Fibroblast of skin of right biceps (primary cell): ENCODE measurements at places on chromosomes 11 and 22.

- DNase-seq: peak; percentile 34
Measured at GRCh38 chr11:127859941-127860354, 727.4 kb downstream of the ETS1 start.

DNA sequence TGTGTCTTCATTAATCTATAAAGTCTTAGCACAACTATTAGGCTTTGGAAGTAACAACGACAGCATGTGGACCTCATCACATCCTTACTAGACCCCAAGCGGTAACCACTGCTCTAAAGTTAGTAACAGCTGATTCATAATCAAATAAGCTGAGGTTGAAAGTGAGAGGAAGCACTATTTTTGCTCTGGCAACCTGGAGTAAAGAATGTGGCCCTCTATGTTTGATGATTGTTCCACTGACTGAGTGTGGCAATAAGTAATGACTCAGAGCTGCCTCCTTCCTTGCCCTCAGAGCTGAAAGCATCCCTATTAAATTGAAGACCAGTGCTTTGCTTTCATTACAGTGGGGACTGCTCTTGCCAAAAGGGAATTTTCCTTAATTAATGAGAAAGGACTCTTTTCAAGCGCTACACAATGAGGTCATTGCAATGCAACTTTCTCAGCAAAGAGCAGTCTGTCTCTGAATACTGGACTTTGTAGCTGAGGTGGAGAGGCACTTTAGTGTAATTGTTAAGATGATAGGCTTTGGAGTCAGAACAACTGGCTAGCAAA lies 906.1 kb upstream of the RAG2 start:
- DNase-seq: peak; percentile 96

DNA sequence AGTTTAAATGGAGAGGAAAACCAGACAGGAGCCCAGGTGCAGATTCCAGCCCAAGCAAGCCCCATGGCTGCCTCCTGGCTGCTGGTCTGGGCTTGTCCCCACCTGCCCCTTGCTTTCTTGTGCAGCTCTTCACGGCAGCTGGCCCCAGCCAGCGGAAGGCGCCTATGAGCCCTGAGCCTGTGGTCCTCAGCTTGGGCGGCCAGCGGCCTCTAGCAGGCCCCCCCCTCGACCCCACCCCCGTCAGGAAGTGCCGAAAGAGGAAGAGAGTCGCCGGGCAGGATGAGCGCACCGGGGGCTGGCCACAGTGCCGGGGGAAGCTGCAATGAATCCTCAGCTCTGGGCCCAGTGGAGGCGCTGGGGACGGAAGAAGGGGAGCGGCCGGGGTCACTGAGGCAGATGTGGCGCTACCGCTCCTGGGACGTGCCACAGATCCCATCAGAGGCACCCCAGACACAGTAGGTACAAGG lies 2.1 kb upstream of the DGKZ start:
- no peak for DNase-seq

GRCh38 chr22:27455526-27455925 lies 346.0 kb downstream of the MN1 start:
- peak; percentile 71 for DNase-seq

GRCh38 chr11:131468565-131468964 lies 98.2 kb downstream of the NTM start:
- no peak for DNase-seq

GRCh38 chr22:43226377-43227238 lies 39.7 kb upstream of the TTLL12 start:
- DNase-seq: peak; percentile 64

GRCh38 chr11:117918366-117919255 lies 10.6 kb downstream of the TMPRSS13 start:
- DNase-seq: no peak

DNA sequence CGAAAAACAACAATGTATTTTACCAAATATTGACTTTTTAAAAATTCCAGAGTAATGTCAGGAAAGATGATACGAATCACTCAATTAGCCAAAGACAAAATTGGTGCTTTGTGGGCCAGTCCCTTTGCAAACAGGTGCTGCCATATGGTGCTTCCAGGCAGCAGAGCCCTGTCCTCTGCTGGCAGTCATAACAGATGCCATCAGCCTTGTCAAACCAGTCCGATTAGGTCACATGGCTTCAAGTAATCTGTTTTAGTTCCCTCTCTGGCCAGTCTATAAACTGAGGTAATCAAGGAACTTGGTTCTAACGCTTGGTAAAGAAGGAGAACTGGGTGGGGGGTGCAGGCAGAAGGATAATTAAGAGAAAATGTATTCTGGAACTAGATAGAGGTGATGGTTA lies 49.1 kb upstream of the CAPRIN1 start:
- DNase-seq: no peak

GRCh38 chr22:49688516-49689254 lies 139.0 kb downstream of the BRD1 start:
- DNase-seq: no peak

GRCh38 chr11:63767565-63768236 lies 874 bp downstream of the ZFTA start:
- DNase-seq: peak; percentile 76

- peak; percentile 73 for DNase-seq
Measured at GRCh38 chr11:7892840-7893254, 38.2 kb downstream of the OR10A6 start.

GRCh38 chr22:46122511-46122971 lies 27.8 kb upstream of the PPARA start:
- DNase-seq: peak; percentile 61

DNA sequence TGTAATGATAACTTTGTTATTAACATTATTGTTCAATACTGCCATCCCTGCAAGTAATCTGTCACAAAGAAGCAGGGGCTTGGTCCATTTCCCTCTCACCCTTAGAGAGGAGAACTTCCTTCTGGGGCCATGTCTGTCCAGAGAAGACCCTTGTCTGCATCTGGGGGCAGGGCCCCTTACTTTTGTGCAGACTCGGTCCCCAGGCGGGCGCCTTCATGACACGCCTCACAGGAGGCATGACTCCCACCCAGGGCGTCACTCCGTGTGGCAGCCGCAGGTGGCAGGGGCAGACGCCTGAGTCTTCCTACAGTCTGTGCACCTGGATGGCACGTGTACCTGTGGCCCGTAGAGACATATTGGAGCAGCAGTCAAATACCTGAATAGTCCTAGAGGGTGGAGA lies 21.8 kb upstream of the B3GAT1 start:
- DNase-seq: no peak

GRCh38 chr11:10725114-10725906 lies 25.7 kb upstream of the CTR9 start:
- peak; percentile 88 for DNase-seq

GRCh38 chr11:66360406-66361073 lies 11.0 kb downstream of the SLC29A2 start:
- no peak for DNase-seq

- DNase-seq: no peak
Measured at GRCh38 chr11:26537341-26537740, 34.7 kb downstream of the MUC15 start.

- peak; percentile 16 for DNase-seq
Measured at GRCh38 chr11:8867035-8867434, 44.0 kb upstream of the AKIP1 start.

- DNase-seq: no peak
Measured at GRCh38 chr11:127117231-127117739, 116.7 kb upstream of the KIRREL3 start.

DNA sequence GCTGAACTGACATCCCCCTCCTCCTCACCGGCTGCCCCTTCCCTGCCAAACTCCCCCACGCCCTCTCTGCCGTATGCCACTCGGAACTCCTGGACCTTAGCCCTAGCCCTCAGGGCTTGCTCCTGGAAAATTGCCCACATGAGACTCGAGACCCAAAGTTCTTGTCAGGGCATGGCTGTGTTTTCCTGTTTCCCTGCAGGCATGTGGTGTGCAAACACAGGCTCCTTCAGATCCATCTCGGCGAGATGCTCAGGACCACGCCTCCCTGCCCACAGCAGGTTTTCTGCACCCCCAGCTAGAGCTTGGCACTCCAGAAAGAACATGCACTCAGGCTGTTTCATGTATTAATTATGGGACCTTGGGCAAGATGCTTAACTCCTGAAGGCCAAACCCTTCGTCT lies 1480.4 kb downstream of the BRD1 start:
- DNase-seq: no peak

GRCh38 chr22:21651521-21652009 lies 9.5 kb downstream of the SDF2L1 start:
- no peak for DNase-seq

- peak; percentile 44 for DNase-seq
Measured at GRCh38 chr11:111718859-111719258, 47.3 kb downstream of the PPP2R1B start.

GRCh38 chr22:44728761-44729324 lies 23.5 kb upstream of the ARHGAP8 start:
- DNase-seq: no peak

- DNase-seq: no peak
Measured at GRCh38 chr11:19220903-19221724, 19.3 kb upstream of the CSRP3 start.

DNA sequence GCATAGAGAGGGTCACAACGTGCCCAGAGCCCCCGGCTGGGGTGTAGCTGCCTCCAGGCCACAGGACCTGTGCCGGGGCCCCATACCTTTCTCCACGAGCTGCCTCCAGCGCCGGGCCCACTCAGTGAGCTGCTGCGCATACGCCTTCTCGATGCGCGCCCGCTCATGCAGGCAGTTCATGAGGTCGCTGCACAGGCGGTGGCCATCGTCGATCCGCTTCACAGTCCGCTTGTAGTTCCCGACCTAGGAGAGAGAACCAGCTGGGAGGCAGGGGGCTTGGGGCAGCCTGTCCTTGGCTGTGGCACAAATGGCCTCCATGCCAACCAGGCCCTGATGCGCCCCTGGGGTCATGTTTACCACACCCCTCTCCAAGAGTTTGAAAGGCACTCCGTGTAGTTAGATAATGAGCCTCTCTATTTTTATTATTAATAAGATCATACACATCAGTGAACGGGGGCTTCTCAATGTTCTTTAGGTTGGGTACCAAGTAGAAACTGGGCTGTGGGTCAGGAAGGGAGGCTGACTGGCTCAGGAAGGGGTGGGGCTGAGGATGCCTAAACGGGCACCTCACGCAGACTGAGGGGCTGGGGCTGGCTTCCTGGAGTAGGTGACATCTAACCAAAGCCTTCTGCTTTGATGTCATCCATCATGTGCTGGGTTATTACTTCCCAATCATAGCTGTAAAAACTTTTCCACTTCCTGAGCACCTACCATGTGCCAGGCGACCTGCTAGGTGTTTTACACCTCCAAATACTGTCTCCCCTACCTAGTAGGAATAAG lies 36.5 kb upstream of the ARFGAP3 start:
- DNase-seq: no peak

GRCh38 chr11:32796425-32796824 lies 2.0 kb upstream of the CCDC73 start:
- no peak for DNase-seq

- DNase-seq: peak; percentile 18
Measured at GRCh38 chr11:118353084-118353710, 6.2 kb upstream of the UBE4A start.

- no peak for DNase-seq
Measured at GRCh38 chr22:49439373-49439772, 388.3 kb downstream of the BRD1 start.

- DNase-seq: no peak
Measured at GRCh38 chr11:15198284-15198683, 83.6 kb downstream of the INSC start.

- DNase-seq: no peak
Measured at GRCh38 chr22:49672014-49672516, 155.6 kb downstream of the BRD1 start.

GRCh38 chr11:15175831-15176230 lies 61.1 kb downstream of the INSC start:
- no peak for DNase-seq

DNA sequence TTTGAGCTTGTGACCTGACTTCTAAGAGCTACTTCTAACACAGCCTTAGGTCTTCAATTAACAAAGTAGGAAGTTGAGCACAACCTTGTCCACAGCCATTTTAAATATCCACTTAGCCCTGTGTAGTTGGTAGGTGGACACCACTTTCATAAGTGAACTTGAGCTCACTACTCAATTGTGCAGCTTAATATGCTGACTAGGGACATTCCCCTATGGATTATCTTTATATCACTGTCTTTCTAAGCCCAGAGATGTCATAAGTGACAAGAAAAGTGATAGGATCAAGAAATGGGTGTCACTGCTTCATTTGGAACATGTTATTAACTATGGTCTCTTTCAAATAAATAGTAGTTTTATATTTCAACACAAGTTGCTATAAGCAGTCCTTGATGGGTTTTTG lies 4.0 kb upstream of the ATP5MG start:
- no peak for DNase-seq

GRCh38 chr11:111423250-111423615 lies 44.2 kb upstream of the POU2AF1 start:
- DNase-seq: no peak

GRCh38 chr11:76453248-76453647 lies 8.4 kb downstream of the EMSY start:
- DNase-seq: no peak

- DNase-seq: peak; percentile 32
Measured at GRCh38 chr11:48077251-48077650, 96.9 kb downstream of the PTPRJ start.

DNA sequence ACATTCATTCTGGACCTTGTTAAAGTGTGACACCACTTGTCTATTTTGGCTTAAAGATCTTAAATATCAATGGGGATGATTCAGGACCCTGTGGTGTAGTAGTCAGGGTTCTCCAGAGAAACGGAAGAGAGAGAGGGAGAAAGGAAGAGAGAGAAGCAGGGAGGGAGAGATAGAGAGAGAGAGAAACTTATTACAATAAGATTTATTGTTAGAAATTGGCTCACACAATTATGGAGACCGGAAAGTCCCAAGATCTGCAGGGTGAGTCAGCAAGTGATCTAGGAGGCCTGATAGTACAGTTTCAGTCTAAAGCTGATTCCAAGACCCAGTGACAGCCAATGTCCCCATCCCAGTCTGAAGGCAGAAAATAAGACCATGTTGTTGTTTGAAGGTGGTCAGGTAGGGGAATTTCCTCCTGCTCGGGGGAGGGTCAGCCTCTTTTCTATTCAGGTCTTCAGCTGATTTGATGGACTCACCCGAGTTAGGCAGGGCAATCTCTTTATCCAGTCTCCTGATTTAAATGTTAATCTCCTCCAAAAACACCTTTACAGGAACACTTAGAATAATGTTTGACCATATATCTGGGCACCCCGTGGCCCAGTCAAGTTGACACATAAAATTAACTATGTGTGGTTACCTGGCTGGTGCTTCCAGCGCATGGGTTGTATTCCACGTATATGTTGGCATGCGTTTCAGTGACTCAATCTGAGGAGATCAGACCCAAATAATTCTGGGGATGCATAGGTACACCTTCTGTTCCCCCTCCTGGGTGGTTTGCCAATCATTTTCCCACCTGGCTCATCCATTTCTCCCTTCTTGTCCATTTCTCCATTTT lies 1350.5 kb downstream of the TBC1D22A start:
- no peak for DNase-seq

DNA sequence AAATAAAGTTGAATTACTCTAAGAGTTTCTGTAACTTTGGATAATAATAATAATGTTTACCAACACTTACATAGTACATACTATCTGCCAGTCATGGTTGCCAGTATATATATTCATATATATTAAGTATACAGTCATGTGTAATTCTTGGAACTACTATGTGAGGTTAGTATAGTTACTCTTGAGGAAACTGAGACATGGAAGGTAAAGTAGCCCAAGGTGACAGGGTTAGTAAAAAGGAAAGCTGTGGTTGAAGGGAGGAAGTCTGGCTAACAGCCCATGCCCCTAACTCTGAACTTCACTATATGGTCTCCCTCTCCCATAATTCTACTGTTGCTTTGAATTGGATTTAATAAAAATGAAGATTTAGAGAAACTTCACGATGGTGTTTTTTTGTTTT lies 24.9 kb downstream of the FDX1 start:
- no peak for DNase-seq

- DNase-seq: no peak
Measured at GRCh38 chr11:45710561-45710960, 45.1 kb upstream of the CHST1 start.
